ENCODE measurements at places on chromosomes 1 and 21. TPM values are rescaled to one million over a fixed set of nuclear protein-coding genes. Genes with fewer than 3 reads are reported as not detected.

DNA sequence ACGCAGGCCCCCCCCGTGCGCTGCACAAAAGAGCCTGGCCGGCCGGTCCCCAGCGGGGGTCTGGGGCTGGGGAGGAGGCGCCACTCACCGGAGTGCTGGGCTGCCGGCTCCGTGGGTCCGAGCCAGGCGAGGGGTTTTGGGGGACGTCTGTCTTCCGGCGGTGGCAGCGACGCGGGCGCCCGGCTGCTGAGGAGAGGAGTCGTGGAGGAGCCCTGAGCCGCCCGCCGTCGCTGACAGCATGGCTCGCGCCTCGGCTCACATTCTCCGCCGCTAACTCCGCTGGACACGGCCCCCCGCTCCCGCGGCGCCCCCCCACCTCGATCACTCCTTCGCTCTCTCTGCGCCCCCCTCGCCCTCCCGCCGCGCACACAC lies 649 bp downstream of the AHDC1 start:
- peak; percentile 67 for DNase-seq

DNA sequence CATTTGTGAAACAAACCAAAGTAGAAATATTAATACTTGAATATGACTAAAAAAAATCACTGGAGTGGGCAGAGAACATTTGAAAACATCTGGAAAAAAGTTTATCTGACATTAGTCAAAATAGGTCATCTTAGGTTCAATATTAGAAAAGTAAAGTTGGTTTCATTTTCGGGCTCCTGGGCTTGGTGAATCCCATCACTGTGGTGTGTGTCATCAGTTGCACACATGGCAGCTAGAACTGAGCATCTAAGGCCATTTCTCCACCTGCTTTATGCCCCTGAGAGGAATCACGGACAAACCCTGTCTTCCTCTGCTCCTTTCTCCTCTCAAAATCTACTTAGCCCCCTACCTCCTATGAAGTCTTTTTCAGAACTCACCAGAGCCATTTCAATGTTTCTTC lies 5.4 kb downstream of the HSD11B1 start:
- DNase-seq = no peak

The FNDC5 gene
- not detected for total RNA-seq

The NHLH1 gene
- total RNA-seq = 0.80 TPM
